ENCODE measurements at places on chromosomes 7 and 10.

DNA sequence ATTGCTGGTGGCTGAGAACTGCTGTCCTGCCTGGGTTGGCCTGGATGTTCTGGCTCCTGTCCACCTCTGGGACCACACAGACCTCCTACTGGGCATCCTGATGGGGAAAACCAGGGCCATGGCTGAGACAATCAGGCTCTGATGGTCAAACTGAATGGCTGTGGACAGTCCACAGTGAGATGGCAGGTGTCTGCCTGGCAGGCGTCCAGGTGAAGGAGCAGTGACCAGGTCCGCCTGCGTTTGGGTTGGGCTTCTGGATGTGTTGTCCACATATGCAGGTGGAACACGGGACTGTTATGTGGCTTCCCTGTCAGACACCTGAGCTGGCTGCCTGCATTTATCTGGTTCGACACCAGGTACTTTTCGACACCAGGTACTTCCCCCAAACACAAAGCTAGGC is 241.7 kb downstream of the BUB3 start:
- no peak for DNase-seq

DNA sequence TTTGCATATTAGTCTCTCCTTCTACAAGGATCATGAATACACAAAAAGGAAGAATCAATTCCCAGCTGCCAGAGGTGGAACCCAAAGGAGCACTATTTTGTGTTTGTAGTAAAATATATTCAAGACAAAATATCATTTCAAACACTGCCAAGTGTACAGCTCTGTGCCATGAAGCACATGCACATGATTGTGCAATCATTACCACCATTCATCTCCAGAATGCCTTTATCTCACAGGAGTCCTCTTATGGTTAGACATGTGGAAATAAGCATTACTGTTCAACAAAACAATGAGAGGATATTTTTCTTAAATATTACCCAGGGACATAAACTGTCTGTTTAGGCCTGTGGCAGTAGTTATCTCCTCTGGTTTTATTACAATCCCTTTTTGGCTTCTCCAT is 151.4 kb upstream of the PPP1R3A start:
- no peak for DNase-seq

- DNase-seq: peak; percentile 24
Measured at GRCh38 chr7:151756076-151756731, 120.7 kb downstream of the PRKAG2 start.

- no peak for DNase-seq
Measured at GRCh38 chr10:61897671-61898434, 3.6 kb upstream of the ARID5B start.

Measured in stimulated activated CD8-positive, alpha-beta memory T cell treated with anti-CD3 and anti-CD28 coated beads, Interleukin-4, amount 100 ng/mL, for 1 hour (primary cell).